ENCODE measurements at places on chromosomes 5 and 9.

GRCh38 chr5:173855162-173855994 lies 32.8 kb upstream of the CPEB4 start:
- no peak for DNase-seq

DNA sequence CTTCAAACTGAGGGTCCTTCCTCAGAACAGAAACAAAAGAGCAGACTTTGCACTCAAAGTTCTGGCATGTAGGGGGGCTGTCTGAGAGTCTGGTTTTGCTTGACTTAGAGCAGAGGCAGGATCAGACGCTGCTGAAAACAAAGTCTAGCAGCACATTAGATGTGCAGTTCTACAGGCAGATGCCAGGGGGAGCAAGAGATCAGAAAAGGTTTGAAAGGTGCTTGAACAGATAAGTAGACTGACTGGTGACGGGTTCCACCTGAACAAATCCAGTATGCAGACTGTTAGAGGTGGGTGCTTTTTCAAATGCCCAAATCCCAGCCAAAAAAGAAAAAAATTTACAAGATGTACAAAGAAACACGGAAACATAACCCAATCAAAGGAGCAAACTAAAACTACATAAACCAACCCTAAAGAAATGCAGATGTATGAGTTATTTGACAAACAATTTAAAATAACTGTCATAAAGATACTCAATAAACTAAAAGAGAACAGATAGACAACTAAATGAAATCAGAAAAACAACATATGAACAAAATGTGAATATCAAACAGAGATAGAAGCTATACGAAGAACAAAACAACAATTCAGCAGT lies 194.7 kb upstream of the FREM1 start:
- no peak for DNase-seq

- no peak for DNase-seq
These were observed 421.8 kb downstream of the SEMA5A start for GRCh38 chr5:9124071-9124470.

DNA sequence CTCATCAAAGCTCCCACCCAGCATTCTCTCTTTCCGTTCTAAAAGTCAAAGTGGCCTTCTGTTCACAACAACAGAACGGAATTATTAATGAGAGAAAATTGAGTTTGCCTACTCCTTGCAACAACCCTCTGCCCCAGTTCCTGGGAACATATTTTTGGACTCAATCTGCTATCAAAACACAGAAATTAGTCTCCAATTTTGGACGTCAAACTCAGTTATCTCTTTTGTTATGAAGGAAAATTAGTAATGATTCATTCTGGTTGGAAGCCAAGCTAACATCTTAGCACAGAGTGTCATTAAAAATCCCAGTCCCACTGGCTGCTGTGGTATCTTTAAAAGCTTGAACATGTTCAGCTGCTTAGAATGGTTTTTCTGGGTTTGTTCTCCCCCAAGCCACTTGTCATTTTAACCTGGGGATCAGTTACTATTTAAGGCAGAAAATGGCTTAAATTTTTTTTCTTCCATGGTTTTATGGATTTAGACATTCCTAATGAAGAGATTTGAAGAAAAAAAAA lies 343.2 kb downstream of the TRIM32 start:
- DNase-seq = no peak

GRCh38 chr9:92404042-92404836 lies at the start of gene OGN:
Gene OGN, minus strand, starts transcription at chr9:92404578. Its CDS starts 1,171 bp downstream, at chr9:92403407.
- DNase-seq = no peak

DNA sequence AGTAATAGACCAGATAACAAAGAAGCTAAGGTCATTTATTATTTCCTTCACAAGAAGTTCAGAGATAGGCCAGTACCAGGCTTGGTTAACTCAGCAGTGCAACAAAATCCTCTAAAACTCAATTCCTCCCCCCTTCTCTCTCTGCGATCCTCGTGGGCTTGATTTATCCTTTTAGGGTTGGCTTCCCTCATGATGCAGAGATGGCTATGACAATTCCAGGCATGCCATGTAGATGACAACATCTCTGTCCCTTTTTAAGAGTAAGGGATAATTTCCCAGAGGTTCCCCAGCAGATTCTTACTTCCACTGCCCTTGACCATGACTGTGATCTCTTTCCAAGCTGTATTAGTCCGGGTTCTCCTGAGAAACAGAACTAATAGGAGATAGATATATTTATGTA lies 28.7 kb upstream of the DAP start:
- DNase-seq = no peak

GRCh38 chr9:87112656-87113055 lies 165.3 kb upstream of the GAS1 start:
- DNase-seq = no peak

- DNase-seq = no peak
These were observed 12.7 kb downstream of the PDGFRB start for GRCh38 chr5:150142959-150143349.

Data from activated T-helper 1 cell treated with Interleukin-2 at 50 U/mL for 16 hours (primary cell).